NAMALWA (cell line): ENCODE measurements at places on chromosomes 7 and 10.

- DNase-seq, result no peak
These were observed 199.8 kb upstream of the KIAA1217 start for GRCh38 chr10:24009115-24009514.

- DNase-seq, result no peak
These were observed 4.1 kb upstream of the TLX1 start for GRCh38 chr10:101126684-101127628.

GRCh38 chr7:92177362-92177761 is 1.6 kb downstream of the LRRD1 start:
- no peak for DNase-seq

DNA sequence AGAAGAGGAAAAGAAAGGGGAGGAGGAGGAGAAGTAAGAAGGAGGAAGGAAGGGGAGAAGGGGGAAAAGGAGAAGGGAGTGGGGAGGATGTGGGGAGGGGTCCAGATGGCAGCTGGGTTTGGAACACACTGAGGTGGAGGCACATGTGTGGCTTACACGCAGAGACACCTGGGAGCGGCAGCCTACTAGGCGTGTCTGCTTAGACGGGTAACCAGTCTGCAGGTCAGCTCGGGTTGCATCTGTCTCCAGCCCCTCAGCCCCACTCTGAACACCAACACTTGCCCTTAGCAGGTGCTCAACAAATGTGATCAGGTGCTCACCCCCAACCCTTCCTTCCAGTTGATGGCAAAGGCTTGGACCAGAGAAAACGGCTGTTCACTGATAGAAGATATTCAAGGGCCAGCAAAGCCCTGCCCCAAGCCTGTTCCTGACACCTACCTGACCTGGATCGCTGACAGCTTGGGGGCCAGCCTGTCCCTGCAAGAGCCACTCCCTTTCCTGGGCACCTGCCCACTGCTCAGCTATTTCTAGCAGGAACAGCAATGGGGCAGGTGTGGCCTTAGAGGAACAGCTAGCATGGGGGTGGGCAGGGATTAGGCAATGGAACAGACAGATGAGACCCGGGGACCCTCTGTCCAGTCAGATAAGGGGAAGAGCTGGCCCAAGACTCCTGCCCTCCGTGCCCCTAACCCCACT is 70.5 kb downstream of the SH3PXD2A start:
- DNase-seq, result no peak

- no peak for DNase-seq
These were observed 35.2 kb downstream of the TNRC18 start for GRCh38 chr7:5388273-5388901.
